Aortic smooth muscle cell (primary cell): ENCODE measurements at places on chromosomes 7 and 10. TPM values are rescaled to one million over a fixed set of nuclear protein-coding genes. Genes with fewer than 3 reads are reported as not detected.

The SEMA3C gene
- total RNA-seq, result 39.1 and 69.0 TPM in 2 replicates

The PLEKHS1 gene
- total RNA-seq, result not detected in 2 replicates

The NPFFR1 gene
- under 0.01 TPM in 1 of 2 replicates, not detected in the other for total RNA-seq

The TUBB8 gene
- total RNA-seq, result not detected in 2 replicates

The PTF1A gene
- total RNA-seq, result not detected in 2 replicates

The KIAA1217 gene
- total RNA-seq, result 1.6 and 5.2 TPM in 2 replicates

The PNLIPRP3 gene
- total RNA-seq, result not detected in 2 replicates

The MLXIPL gene
- total RNA-seq, result under 0.01 TPM in 1 of 2 replicates, not detected in the other

The AS3MT gene
- 8.2 and 9.8 TPM in 2 replicates for total RNA-seq

The UTF1 gene
- not detected in 2 replicates for total RNA-seq

The FOXP2 gene
- 0.79 and 2.2 TPM in 2 replicates for total RNA-seq
